ENCODE measurements at places on chromosomes 6 and 20.

DNA sequence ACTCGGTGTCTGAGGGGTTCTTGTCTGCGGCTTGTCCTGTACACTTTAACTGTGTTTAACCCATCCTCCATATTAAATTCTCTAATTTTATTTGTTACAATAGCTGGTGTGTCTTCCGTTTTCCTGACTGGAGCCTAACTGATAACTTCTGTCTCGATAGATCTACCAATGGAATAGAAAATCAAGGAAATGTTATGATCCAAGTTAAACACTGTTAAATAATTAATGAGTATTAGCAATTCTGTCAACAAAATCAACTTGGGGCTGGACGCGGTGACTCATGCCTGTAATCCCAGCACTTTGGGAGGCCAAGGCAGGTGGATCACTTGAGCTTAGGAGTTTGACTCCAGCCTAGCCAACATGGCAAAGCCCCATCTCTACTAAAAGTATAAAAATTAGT, 81.7 kb downstream of the DNAH8 start:
- DNase-seq = no peak

GRCh38 chr20:58698741-58699622, 6.4 kb downstream of the NPEPL1 start:
- DNase-seq = no peak

DNA sequence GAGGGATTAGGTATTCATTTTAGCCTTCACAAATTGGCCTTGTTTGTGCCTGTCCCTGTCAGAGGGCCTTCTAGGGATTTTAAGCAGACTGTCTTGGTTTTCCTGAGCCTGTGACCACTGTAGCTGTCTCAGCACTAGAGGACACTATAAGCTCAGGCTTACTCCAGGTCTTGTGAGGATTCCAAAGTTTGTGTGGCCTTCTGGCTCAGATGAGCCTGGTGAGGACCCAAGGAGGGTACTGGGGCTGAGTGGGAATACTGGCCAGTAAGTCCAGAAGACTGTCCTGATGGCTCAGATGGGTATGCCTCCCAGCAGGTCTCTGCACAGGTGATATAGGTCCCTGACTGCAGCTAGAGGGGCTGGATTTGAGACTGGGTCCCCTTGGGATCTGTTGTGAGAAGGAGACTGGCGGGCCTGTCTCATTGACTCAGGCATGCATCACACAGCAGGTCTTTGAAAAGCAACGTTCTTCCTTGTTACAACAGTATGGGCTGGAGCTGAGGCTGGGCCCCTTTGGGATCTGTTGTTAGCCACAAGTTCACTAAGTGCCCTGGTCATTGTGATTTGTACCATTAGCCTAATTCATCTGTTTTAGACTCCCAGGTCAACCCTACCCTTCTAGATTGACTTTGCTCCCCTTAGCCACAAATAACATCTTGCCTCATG, 26.3 kb upstream of the TFB1M start:
- peak; percentile 63 for DNase-seq

DNA sequence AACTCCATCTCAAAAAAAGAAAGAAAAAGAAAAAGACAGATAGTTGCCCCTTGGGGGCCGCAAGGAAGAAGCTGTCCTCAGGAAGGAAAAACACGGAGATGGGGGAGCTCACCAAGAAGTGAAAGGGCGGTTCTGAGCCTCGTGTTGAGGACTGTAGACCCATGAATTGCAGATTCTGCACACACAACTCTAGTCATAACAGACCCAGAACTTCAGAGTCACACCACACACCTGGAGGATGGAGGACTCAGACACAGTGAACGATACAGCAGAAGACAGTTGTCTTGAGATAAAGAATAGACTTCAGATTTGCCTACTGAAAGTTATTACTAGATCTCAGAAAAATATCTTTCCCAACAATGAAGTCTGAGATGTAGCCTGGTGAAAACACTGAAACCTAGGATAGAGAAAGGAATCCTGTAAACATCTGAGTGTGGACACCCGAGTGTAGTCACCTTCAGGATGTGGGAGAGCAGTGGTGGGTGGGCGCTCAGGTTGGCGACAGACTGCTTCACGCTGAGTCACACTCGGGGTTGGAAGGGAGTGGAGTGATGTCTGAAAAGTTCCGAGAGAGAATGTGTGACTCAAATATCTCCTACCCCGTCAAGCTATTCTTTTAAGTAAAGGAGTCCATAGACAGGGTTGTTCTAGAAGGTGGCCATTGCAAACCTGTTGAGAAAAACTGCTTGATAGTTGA, 88.1 kb downstream of the MAP3K4 start:
- DNase-seq = peak; percentile 71

Measured in AG10803 (cell line).